ENCODE measurements at places on chromosomes 6 and 20. TPM values are rescaled to one million over a fixed set of nuclear protein-coding genes. Genes with fewer than 3 reads are reported as not detected.
A peak's percentile ranks its signal among the peaks of the same experiment; 100 is the strongest.

Gene EMILIN3
- 0.05 TPM for total RNA-seq

Gene PAK1IP1
- 35.6 TPM for total RNA-seq

DNA sequence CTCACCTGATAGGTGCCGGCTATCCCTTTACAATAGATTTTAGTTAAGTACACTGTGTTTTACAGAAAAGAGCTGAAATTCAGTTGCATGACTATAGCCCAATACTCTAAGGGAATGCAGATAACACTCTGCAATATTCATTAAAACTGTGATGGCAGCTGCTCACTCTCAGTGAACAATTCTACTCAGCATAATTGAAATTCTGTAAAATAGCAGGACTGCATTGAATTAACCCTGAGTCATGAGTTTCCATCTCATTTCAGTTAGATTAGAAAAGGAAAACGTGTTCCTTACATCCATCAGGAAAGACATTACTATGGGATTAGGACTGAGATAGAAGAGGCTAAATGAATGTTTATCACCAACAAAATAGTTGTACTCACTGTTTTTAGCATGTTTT is 613.3 kb upstream of the JAG1 start:
- H3K4me3 ChIP-seq = no peak overlapping the region
- H3K4me1 ChIP-seq = no peaks in the 10 kb centered on the region
- peaks cover 2% of the 10 kb centered on the region for H3K27me3 ChIP-seq
- H3K36me3 ChIP-seq = no peaks in the 10 kb centered on the region

DNA sequence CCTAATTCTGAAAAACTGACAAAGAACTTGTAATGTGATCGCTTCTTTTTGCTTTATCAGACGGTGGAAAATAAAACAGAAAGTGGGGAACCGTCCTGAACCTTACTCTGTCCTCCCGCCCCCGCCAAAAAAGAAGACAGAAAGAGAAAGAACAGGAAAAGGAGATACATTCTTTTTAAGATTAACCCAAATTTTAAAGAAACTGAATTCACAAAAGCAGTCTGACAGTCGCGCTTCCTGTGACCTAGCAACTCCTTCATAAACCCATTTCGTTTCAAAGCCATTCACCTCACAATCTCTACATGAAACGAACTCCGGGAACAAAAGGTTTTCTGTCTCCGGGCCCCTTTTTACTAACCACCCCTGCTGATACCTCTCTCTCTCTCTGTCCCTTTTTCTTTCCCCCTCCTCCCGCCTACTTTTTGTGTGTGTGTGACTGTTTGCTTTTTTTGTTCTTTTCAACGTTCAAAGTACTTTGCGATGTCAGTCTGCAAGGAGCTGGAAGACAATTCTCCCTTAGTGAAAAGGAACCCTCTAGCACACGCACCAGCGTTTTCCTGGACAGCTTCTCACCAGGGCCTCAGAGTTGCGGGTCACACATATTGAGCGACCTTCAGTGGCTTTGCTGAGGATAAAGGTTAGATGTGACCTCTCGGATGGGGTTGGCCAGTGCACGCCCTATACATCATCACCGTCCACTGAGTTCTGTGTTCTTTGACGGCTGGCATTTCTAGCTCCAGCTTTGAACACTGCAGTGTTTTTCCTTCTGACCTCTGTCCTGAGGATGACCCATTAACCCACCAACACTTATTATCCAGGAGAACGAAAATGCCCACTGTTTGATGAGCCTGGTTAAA is 530 bp upstream of the NEDD9 start:
- H3K27me3 ChIP-seq = no peaks in the 10 kb centered on the region
- peak overlapping the region; percentile 95 for H3K27ac ChIP-seq
- H3K4me1 ChIP-seq = peaks cover 65% of the 10 kb centered on the region
- H3K36me3 ChIP-seq = peaks cover 3% of the 10 kb centered on the region
- no peak for DNase-seq
- peak overlapping the region; percentile 81 for H3K4me3 ChIP-seq

GRCh38 chr6:107418118-107418517 is 41.2 kb downstream of the PDSS2 start:
- no peak overlapping the region for H3K4me3 ChIP-seq
- H3K27ac ChIP-seq = no peak overlapping the region
- peaks cover 3% of the 10 kb centered on the region for H3K36me3 ChIP-seq
- DNase-seq = no peak

- peaks cover 17% of the 10 kb centered on the region for H3K36me3 ChIP-seq
- H3K27ac ChIP-seq = no peak overlapping the region
- no peaks in the 10 kb centered on the region for H3K27me3 ChIP-seq
Observed at GRCh38 chr6:20978151-20978614, 443.9 kb downstream of the CDKAL1 start.

DNA sequence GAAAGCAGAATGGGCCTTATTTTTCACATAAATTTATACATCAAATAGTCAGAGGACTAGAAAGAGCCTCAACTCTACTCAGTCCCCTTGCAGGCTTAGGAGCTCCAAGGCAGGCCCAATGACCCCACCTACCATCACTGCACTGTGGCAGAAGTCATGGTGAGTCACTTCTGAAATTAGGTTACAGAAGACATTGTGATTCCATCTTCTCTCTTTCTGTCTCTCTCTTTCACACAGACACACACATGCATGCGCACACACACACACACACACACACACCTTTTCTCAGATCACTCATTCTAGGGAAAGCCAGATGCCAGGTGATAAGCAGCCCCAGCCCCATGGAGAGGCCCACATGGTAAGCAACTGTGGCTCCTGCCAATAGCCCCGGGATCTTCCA is 103.8 kb downstream of the C6orf118 start:
- no peak for DNase-seq
- H3K27ac ChIP-seq = no peak overlapping the region
- no peaks in the 10 kb centered on the region for H3K4me1 ChIP-seq
- H3K36me3 ChIP-seq = no peaks in the 10 kb centered on the region

GRCh38 chr20:34537651-34538050 is 20.9 kb upstream of the MAP1LC3A start:
- peaks cover 7% of the 10 kb centered on the region for H3K4me1 ChIP-seq
- H3K27me3 ChIP-seq = no peaks in the 10 kb centered on the region
- DNase-seq = no peak
- peaks cover 32% of the 10 kb centered on the region for H3K36me3 ChIP-seq

Measured in activated CD4-positive, alpha-beta T cell treated with anti-CD3 and anti-CD28 coated beads for 36 hours (primary cell).